ENCODE measurements at places on chromosomes 12 and 14.

GRCh38 chr12:46360908-46361666 is 11.5 kb downstream of the SLC38A2 start:
- no peak for DNase-seq

DNA sequence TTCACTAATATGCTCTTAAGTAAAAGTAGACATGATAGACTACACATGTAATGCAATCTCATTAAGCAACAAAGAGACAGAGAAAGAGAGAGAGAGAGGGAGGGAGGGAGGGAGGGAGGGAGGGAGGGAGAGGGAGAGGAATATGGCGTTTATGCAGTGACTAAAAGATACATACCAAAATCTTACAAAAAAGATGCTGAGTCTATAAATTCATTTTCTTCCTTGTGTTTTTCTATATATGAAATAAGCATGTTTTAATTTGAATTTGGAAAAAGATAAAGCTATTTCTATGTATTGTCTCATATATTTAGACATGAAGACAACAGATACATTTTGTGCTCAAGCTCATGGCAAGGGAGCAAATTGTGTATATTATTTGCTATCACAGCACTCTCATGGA is 44.1 kb downstream of the LRFN5 start:
- no peak for DNase-seq

DNA sequence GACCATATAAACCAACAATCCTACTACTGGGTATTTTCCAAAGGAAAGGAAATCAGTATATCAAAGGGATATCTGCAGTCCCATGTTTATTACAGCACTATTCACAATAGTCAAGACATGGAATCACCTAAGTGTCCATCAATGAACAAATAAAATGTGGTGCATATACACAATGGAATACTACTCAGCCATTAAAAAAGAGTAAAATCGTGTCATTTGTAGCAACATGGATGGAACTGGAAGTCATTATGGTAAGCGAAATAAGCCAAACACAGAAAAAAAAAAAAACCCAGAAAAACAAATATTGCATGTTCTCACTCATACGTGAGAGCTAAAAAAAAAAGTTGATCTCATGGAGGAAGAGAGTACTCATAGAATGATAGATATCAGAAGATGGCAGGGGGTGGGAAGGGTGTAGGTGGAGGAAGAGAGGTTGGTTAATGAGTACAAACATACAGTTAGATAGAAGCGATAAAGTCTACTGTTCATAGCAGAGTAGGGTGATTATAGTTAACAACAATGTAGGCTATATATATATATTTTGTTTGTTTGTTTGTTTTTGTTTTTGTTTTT is 49.3 kb downstream of the BCAT1 start:
- no peak for DNase-seq

- DNase-seq = peak; percentile 87
These were observed 148.1 kb downstream of the TSPAN9 start for GRCh38 chr12:3225154-3225795.

DNA sequence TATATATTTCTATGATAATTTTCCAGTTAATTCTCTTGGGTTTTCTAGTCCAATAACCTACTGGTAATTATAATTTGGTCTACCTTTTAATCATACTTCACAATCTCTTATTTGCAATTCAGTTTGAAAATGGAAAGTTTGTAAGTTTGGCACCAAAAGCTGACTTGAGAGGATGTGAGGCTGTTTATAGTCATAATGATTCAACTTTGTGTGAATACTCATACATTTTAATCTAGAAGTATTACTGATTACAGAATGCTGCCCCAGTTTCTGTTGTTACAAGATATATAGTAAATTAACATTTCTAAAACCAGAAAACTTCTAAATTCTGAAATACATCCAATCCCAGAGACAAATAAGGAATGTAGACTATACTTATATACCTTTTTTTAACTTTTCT is 158.2 kb downstream of the SLC38A4 start:
- no peak for DNase-seq

- no peak for DNase-seq
These were observed 6.4 kb upstream of the GAS2L3 start for GRCh38 chr12:100566887-100567637.

DNA sequence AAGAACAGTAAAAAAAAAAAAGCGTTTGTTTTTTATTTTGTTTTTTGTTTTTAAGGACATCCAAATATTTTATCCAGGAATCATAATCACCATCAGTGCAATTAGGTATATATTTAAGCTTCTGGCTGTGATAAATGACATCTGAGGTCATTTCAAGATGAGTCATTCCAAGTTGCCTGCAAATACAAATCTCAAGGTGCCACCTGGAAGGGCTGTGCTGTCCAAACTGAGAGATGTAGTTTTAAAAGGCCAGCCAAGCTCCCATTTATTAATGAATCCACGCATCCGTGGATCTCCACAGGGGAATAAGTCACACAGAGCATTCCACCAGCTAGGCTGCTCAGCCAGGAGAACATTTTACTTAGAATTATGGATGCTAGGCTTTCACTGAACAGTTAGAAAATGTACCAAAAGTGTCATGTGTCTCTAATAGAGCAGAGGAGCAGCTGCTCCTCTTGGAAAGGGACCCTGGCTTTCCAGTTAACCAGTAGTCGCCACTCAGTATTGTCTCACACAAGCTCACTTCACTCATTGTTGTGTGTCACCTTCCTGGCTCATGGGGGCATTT is 1151.4 kb upstream of the TMEM132C start:
- DNase-seq = no peak

GRCh38 chr12:85759091-85759490 is 77.1 kb downstream of the RASSF9 start:
- DNase-seq = no peak

- no peak for DNase-seq
These were observed 366.5 kb downstream of the LRFN5 start for GRCh38 chr14:41973178-41973577.

DNA sequence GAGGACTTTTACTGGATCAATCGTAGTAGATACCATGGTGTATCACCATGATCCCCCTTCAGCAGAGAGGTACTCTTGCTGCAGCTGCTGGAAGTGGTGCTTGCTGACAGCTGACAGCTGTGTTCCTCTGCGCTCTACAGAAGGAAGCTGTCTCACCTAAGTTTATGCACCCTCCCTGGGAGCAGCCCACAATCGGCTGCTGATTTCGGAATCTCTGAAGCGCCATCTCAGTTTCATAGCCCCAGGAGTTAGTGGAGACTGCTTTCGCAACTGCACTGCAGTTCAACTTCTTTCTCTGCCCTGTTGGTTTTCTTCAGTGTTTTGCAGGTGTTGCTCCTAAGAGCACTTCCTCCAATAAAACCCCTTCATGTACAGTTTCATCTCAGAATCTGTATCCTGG is 237.9 kb downstream of the PAWR start:
- no peak for DNase-seq

DNA sequence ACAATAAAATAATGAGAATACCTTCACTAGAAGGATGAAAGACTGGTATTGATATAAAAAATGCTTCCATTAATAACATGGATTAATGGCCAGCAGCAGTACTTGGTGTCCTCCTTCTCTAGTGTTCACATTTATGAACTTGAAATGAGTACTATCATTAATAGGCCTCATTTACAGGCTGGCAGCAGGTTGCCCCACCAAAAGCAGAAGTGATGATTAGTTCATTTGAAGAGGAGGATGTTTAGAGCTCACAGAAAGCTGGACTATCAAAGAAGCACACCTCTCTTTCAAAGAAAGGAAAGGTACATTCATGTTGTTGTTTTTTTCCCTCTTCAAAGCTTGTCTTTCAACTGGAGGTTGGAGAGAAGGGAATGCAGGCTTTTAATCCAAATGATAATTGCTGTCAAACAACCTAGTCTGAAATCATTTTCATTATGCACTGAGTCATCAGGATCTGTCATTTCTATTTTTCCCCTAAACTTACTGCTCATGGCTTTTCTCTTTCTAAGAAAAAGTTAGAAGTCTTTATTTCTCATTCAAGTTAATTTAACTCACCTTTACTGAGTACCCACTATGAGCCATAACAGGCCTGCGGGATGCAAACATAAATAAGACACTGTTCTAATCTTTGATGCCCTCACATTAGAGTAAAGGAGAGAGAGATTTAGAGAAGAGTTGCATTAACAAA is 157.9 kb upstream of the GRIP1 start:
- DNase-seq = no peak

GRCh38 chr12:121205491-121205890 is 4.4 kb upstream of the P2RX4 start:
- DNase-seq = no peak

GRCh38 chr12:100075598-100075997 is 67.1 kb downstream of the BLTP3B start:
- no peak for DNase-seq

- DNase-seq = peak; percentile 49
These were observed 7.2 kb downstream of the ALDH2 start for GRCh38 chr12:111773801-111774551.

DNA sequence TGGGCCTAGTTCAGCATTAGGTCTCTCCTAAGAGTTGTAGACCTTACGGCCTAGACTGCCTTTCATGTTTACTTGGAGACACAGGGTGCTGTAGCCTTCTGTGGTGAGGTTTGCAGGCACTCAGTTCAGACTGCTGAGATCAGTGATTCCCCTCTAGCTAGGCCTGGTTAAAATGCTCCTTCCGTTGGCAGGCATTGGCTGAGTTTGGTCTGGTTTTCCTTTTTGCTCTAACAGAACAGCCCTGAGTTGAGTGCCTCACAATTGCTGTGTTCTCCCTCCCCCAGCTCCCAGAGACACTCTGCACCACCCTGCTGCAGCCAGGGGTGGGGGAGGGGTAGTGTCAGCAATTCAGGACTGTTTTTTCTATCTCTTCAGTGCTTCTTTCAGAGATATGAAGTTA is 178.9 kb upstream of the DYRK2 start:
- no peak for DNase-seq

- DNase-seq = no peak
These were observed 2.8 kb upstream of the SLC48A1 start for GRCh38 chr12:47770086-47770726.

DNA sequence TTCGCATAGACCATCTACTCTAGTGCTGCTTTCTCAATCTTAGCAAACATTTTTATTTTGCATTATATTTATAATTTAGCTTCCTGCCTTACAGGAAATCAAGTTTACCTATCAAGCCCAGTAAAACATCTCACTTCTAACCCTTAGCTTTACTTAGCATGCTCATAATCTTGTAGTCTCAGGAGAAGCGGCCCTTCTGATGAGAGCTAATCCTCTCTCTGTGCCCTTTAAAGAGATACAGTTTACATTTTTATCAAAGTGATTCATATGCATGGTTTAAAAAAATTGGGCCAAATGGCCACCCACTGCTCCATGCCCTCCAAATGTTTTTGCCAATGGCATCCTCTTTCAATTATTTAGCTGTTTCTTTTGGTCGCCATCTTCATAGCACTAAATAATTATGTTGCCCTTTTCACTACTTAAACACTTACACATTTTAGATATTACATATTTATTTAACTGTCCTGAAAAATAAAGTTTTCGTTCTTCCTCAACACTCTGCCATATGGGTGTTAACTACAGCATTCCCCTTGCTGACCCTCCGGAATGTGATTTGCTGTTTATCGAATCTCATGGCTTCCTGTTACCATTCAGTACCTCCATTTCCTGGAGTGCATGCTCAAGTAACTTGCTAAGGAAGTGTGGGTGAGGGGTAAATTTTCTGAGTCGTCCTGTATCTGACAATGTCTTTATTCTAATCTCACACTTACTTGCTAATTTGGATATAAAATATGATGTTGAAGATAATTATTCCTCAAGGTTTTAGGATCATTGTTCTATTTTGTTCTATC is 29.3 kb downstream of the YLPM1 start:
- peak; percentile 17 for DNase-seq

- DNase-seq = no peak
These were observed 10.0 kb downstream of the SEL1L start for GRCh38 chr14:81523616-81524015.

GRCh38 chr12:128445415-128446127 is 178.6 kb downstream of the TMEM132C start:
- no peak for DNase-seq

DNA sequence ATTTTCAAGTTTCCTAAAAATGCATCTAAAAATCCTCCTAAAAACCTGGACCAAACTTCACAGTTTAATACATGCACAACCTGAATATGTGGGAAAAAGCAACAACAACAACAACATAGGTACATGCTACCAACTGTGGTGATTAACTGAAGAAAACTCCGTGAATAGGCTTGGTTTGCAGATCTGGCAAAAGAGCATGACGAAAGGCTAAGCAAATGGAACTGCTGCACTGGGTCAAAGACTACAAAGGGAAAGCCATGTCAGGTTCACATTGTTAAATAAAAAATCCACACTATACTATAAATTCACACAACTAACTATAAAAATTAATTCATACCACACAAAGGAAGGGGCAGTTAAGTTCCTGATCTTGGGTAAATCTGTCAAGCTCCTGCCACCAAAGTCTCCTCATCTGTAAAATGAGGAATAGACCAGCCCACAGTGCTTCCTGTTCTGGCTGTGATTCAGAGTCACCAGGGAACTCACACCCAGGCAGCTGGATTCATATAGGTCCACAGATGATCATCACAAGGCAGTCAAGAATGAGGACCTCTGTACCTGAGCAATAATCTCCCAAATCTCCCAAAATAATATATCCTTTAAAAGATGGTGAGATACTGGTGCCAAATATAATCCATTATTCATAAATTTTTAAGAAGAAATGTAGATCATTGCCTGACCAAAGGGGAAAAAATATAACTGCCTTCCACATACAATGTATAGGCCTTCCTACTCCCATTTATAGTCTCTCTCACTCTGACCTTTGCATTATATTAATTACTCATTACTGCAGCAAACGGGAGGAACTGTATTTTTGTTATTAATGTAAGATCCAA is 7.0 kb downstream of the CORO1C start:
- peak; percentile 79 for DNase-seq

- no peak for DNase-seq
These were observed 85.6 kb downstream of the NAV3 start for GRCh38 chr12:77916276-77916675.

DNA sequence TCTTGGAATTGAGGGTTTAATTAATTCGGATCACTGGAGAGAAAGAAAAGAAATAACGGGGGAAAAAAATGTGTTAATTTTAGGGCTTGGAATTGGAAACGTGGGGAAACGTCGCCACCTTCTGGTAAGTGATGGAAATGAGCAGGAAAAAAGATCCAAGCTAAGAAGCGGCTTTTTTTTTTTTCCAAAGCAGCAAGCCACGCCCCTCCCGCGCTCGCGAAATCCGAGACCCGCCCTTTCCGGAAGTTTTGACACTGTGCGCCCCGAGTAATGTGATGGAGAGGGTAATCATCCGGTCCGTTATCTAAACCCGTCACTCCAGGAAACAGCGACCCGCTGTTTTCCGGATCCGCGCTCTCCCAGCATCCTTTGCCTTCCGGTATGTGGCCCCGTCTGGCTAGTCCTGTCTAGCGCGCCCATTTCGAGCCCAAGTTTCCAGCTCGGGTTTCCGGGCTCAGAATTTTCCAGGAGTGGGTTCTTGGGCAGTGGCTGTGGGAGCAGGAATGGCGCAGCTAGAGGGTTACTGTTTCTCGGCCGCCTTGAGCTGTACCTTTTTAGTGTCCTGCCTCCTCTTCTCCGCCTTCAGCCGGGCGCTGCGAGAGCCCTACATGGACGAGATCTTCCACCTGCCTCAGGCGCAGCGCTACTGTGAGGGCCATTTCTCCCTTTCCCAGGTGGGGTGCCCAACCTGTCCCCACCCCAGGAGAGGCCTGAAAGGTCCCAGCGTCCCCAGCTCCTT is at the start of gene ALG10B:
TSS of gene ALG10B (plus strand) at position 384 of the 739 bp plus-strand sequence. CDS start at position 504, 120 bp downstream.
- DNase-seq = peak; percentile 97

DNA sequence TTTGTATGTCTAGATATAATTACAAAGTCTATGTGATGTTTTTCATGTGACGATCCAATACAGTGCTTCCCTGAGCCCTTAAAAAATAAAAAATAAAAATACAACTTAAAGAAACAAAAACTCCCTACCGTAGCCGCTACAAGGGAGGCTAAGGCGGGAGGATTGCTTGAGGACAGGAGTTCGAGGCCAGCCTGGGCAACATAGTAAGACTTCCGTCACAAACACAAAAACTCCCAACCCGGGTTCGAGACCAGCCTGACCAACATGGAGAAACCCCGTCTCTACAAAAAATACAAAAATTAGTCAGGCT is 669 bp upstream of the CDKN3 start:
- no peak for DNase-seq

Data from fibroblast of skin of back (primary cell).